Immature natural killer cell (primary cell): ENCODE measurements at places on chromosomes 2 and 18. TPM values are rescaled to one million over a fixed set of nuclear protein-coding genes. Genes with fewer than 3 reads are reported as not detected.

DNA sequence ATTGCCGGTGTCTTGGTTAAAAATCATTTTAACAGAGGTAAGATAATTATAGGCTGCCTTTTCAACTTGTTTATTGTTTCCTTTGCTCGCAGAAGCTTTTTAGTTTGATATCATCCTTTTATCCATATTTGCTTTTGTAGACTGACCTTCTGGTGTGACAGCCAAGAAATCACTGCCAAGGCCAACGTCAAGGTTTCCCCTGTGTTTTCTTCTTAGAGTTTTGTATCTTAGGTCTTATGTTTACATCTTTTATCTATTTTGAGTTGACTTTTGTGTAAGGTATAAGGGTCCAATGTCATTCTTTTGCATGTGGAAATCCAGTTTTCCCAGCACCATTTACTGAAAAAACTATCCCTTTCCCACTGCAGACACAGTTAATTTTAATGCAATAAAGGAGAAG lies 129.0 kb upstream of the ZFP36L2 start:
- no peak for DNase-seq

DNA sequence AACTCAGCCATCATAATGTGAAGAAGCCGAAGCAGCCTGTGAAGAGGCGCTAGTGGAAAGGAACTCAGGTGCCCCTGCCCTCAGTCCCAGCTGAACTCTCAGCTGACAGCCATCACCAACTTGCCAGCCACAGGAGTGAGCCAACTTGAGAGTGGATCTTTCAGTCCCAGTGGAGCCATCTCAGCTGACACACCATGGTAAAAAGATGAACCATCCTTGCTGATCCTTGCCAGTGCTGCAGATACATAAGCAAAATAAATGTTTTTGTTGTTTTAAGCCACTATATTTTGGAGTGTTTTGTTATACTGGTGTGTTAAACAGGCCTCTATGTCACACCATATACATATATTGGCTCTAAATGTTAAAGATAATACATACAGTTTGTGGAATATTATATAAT lies 195.8 kb upstream of the SPRED2 start:
- DNase-seq = no peak

The LDLRAD4 gene
- polyA plus RNA-seq = 11.3 TPM

- no peak for DNase-seq
Observed at GRCh38 chr2:11159574-11160170, 4.4 kb downstream of the SLC66A3 start.

DNA sequence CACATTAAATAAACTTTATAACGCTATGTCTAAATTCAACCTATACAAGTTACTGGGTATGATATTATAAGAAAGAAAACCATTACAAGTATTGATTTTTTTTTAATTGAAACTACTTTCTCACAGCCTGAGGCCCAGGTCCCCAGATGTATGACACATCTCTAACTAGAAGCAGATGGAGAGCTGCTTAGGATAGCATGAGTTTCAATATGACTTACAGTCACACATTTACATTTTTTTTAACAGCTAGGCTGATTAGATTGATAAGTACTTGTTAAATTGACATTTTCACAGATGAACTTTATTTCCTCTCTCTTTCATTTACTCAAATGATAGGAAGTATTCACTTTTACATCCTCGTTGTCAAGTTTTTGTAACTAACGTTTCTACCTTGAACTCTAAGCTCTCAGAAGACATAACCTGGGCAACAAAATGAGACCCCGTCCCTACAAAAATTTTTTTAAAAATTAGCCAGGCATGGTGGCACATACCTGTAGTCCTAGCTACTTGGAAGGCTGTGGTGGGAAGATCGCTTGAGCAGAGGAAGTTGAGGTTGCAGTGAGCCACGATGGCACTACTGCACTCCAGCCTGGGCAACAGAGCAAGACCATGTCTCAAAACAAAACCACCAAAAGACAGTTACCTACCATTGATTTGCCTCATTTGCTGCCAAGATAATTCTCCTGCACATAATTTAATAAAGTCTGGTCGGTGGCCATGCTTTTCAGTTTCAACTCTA lies 52.4 kb downstream of the STK39 start:
- DNase-seq = peak; percentile 54

- no peak for DNase-seq
Observed at GRCh38 chr18:10669441-10670100, 143.7 kb downstream of the NAPG start.

- no peak for DNase-seq
Observed at GRCh38 chr2:234885886-234886285, 65.9 kb upstream of the SH3BP4 start.

DNA sequence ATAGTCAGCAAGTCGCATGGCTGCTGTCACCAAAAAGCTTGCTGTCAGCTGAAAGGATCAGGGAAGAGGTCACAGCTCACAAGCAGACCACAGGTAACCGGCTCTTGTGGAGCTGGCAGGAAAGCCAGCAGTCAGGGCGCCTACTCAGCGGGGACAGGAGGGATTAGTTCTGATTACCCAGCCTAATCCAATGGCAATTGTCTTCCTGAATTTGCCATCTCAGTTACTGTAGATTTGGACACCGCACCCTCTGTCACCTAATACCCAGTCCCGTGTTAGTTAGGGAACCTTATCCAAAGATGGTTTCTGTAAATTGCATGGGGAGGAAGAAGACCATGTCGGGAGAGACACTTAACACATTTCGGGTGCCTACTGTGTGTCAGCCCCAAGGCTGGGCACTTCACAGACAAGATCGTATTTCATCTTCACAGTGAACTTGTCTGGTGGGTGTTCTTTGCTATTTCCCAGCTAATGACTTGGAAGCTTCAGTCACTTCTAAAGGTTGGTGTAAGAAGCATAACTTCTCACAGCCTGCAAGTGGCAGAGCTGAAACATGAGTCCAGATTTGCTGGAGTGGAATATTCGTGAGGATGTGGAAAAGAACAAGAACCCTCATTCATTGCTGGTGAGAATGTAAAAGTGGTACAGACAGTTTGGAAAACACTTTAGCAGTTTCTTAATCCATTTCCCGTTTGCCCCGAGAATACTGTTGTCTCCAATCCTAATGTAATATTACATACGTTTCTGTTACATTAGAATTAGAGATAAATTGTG lies 9.9 kb downstream of the ALPK2 start:
- no peak for DNase-seq

The HPCAL1 gene
- 89.7 TPM for polyA plus RNA-seq
